ENCODE measurements at places on chromosomes 4 and X. TPM values are rescaled to one million over a fixed set of nuclear protein-coding genes. Genes with fewer than 3 reads are reported as not detected.

- DNase-seq: no peak
Observed at GRCh38 chrX:131588995-131589394, 45.1 kb downstream of the OR13H1 start.

- no peak for DNase-seq
Observed at GRCh38 chr4:116599859-116600258, 485.5 kb downstream of the TRAM1L1 start.

- no peak for DNase-seq
Observed at GRCh38 chr4:117010671-117011070, 74.7 kb downstream of the TRAM1L1 start.

- no peak for DNase-seq
Observed at GRCh38 chr4:1610791-1611500, 73.2 kb downstream of the FAM53A start.

GRCh38 chrX:32421266-32421665, 790.1 kb downstream of the DMD start:
- no peak for DNase-seq

OSTC gene
- total RNA-seq: 92.7 TPM

NELFA gene
- total RNA-seq: 34.5 TPM

SERTM2 gene
- not detected for total RNA-seq
